ENCODE measurements at places on chromosomes 6 and 20.

DNA sequence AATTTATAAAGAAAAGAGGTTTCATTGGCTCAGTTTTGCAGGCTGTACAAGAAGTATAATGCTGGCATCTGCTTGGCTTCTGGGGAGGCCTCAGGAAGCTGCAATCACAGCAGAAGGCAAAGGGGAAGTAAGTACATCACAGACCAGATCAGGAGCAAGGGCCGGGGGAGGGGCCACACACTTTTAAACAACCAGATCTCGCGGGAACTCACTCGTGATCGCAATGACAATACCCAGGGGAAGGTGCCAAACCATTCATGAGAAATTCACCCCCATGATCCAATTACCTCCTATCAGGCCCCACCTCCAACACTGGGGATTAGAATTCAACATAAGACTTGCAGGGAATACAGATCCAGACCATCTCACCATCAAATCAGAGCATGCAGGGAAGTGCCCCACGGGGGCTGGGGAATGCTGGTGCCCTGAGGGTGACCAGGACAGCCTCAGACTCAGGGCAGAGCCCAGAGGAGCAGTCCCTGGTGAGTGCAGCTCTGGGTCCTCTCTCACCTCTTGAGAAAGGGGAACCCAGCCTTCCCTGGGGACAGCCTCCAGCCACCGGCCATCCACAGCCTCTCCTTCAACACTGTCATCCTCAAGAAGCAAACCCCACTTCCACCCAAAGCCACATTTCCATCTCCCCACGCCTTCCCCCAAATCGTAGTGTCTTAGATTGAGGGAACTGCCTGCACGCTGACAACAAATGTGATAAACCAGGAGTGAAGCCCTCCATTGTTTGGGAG lies 80.7 kb downstream of the ANKRD60 start:
- DNase-seq = no peak

DNA sequence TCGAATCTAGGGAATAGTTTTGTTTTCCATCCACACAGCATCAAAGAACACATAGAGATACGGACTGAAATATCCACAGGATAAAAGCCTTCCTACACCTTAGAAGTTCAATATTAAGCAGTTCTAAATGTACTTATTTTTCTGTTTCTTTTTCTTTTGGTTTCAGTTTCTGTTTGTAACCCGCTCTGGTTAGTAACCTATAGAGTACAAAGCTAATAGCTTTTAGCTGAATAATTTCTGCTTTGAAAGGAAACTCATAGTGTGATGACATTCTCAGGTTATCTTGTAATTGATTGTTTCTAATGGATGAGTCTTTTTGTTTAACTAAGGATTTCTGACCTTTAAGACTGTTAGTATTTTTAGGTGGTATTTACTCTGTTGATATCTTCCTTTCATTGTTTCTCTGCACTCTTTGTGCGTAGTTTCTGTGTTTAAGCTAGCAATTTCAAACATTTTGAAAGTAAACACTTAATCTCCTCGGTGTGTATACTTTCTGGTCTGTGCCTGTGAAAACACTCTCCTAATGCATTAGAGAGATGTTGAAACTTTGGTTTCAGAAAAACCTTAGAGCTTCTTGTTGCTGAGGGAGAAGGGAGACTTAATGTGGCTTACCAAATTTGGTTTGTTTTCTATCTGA lies 385.5 kb downstream of the HDGFL1 start:
- DNase-seq = no peak

DNA sequence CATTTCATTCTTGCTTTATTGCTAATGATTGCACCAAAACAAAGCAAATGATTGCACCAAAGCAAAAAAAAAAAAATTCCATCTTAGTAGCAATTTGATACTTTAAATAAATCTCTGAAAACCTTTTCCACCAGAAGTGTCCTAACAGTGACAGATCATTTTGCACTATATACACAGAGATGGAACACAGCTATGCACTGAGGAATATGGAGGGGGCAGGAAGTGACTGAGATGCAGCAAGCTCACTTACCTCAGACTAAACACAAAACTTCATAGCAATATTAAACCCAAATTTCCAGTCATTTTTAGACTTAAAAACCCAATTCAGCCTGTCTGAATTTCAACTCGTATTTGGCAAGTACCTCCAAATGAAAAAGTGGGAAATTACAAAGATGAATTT lies 41.2 kb downstream of the HIVEP2 start:
- no peak for DNase-seq

DNA sequence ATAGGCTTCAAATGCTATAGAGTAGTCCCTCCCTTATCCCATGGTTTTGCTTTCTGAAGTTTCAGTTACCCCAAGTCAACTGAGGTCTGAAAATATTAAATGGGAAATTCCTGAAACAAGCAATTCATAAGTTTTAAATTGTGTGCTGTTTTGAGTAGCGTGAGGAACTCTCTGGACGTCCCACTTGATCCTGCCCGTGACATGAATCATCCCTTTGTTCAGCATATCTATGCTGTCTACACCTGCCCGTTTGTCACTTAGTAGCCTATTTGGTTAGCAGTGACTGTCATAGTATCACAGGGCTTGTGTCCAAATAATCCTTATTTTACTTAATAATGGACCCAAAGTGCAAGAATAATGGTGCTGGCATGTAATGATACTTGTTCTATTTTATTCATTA lies 5.0 kb downstream of the PCMT1 start:
- no peak for DNase-seq

- DNase-seq = no peak
These were observed 81.2 kb downstream of the UNC5CL start for GRCh38 chr6:40957616-40958492.

DNA sequence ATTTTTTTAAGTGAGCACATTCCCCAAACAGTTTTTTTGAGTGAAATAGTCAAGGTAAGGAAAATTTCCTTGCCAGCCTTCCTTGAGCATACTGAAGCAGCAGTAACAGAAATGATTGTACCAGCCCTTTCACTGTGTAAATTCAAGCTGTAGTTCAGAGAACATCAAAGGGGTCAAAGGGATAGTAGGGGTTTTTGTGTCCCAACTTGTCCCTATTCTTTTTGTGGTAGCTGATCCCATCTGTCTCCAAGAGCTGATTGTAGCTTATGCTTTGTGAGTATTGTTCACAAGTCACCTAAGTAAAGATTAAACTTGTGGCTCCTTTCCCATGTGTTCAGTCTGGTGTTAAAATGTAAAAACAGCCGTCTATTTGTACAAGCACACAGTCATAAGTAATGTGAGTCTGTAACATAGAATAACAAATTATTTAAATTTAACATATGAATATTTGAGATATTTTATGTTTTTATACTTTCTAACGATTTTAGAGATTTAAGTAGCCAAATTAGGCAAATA lies 185.0 kb downstream of the CENPW start:
- DNase-seq = no peak

DNA sequence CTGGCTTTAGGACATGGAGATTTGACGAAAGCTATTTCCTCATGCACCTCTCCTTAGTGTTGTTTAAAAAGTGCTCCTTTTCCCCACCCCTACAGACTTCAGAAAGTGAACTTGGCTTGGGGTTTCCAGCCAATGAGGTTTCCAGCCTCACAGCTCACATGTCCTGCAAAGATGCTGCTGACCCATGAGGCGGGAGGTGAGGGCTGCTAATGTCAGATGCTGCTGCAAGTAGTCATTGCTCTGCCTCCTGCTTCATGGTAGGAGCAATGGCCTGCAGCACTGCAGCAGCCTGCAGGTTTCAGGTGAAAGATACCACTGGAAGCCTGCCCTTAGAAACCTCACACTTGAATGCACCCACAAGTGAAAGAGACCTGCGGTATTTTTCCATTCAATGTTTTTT lies 112.8 kb downstream of the LAMP5 start:
- DNase-seq = peak; percentile 41

DNA sequence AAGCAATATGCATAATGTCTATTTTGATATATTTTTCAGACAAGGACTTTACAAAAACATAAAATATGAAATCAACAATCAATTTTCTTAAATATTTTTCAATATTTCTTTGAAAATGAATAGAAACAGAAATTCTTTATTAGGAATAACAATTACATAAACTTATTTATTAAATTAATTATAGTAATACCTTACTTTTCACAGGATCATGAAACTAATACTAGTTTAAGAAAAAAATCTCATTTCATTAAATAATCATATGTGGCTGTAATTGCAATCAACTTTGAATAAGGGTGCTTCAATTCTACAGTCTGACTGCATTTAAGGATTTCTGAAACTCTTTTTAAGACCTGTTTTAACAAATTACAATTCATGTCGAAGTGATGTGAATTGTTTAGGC lies 26.6 kb downstream of the EPHA7 start:
- DNase-seq = no peak

DNA sequence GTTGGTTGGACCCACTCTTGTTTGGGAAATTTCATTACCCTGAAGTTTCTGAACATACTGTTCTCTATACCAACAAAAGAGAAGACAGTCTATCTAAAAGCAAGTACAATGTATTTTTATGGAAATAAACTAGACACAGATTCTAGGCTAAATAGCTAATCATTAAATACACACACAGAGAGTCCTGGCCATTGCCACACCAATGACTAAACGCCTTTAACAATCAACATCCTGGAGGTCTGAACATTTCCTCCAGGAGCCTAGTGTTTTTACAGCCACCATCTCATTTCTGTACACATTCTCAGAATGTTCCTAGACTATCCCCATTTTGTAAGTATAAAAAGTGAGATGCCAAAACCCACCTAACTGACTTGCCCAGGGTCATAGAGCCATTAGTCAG lies 141.6 kb upstream of the RREB1 start:
- no peak for DNase-seq

DNA sequence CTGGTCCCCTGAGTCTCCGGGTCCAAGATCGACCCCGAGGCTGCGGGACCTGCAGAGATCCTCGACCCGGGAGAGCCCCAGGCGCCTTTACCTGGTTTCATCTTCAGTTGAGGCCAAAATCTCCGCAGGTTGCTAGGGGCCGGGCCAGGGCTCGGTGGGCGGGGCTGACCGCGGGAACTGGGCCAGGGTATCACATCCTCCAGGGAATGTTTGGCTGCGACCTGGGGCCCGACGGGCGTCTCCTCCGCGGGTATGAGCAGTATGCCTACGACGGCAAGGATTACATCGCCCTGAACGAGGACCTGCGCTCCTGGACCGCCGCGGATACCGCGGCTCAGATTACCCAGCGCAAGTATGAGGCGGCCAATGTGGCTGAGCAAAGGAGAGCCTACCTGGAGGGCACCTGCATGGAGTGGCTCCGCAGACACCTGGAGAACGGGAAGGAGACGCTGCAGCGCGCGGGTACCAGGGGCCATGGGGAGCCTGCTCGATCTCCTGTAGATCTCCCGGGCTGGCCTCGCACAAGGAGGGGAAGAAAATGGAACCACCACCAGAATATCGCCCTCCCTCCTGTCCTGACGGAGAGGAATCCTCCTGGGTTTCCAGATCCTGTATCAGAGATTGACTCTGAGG lies 53.8 kb upstream of the POLR1H start:
- DNase-seq = no peak

DNA sequence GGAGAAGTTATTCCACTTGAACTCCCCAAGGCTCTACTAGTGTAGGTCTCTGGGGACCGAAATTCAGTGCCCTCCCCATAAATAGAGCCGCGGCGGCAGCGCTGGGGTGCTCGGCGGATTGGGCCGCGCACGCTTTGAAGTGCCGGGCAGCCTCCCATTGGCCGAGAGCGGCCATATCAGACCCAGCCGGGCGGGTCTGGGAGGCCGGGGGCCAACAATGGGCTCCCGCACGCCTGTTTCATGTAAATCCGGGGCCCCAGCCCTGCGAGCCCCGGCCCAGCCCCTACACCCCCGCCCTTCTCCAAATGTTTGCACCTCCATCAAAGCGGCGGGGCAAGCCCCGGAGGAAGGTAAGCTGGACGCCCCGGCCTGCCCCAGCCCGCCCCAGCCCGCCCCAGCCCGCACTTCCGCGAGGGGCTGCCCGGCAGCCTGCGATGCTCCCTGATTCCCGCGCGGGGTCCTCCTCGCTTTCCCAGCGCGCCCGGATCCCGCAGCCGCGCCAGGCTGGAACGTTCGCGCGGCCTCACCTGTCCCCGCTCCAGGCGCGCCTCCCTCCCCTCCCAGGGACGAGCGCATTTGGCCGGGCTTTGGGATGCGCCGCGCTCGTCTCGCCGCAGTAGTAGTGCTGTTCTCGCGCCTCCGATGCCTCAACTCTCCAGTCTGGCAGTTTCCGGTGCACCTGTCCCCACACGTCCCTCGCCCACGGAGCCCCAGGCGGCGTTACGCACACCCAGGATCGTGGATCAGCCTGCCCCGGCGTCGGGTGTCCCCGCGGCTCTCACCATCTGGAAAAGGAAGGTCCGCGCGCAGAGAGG lies at the start of gene TBXT:
Gene TBXT (minus strand): TSS at position 51 of the 815 bp plus-strand sequence. CDS start 260 bp downstream, outside the sequence.
- peak; percentile 92 for DNase-seq

- no peak for DNase-seq
These were observed 1.5 kb upstream of the GRIK2 start for GRCh38 chr6:101391772-101392585.

DNA sequence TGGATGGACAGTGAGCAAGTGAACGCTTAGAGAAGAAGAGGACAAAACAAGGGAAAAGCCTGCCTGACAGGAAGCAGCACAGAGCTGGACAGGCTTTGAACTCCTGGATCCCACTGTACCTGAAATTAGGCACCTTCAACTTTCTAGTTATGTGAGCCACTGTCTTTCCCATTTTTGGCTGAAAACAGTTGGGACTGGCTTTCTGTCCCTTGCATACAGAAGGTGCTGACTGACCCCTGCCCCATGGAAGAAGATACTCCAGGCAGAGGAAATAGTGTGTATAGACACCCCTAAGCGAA lies 122.8 kb downstream of the CEBPB start:
- DNase-seq = no peak

- DNase-seq = no peak
These were observed 14.5 kb downstream of the BRD2 start for GRCh38 chr6:32982702-32983492.

DNA sequence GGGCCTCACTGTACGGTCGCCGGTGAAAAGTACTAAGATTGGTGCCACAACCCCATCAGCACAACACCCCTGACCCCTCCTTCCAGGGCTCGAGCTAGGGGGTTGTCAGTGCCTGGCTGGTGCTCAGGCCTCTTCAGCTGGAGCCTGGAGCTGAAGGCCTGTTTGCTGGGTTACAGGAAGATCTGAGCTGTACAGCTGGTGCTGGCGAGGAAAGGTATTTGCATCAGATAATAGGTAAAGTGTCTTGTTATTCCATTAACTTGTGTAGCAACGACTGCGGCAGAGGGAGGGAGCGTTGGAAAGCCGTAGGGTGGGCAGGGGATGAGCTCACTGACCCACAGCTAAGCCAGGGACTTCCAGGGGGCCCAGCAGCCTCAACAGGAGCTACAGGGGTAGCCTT lies 15.8 kb upstream of the SIRPA start:
- no peak for DNase-seq

GRCh38 chr6:137150072-137150471 lies 23.4 kb downstream of the IL22RA2 start:
- no peak for DNase-seq

- peak; percentile 5 for DNase-seq
These were observed 422.5 kb upstream of the RGS17 start for GRCh38 chr6:153553627-153554026.

DNA sequence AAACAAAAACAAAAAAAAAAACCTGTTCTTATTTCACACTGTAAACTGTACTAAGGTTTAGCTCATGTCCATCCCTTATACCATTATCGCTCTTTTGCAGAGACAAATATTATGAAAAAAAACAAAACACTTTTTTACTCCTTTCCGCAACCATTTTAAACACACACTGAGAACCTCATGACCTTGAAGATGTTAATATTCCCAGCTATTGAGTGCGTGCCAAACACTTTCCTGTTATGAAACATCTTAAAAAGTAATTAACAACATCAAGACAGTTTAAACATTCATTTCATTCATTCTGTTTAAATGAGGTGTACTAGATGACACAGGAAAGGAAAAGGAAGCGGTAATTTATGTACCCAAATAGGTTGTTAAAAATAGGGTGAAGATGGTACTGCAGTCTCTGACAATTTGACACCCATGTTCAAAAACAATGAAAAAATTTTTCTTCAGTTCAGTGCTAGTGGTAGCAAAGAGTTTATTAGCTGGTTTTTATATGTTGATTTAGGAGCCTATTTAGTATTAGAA lies 3.9 kb upstream of the ARHGAP18 start:
- no peak for DNase-seq

Measured in GM12865 (cell line).